ENCODE measurements at places on chromosomes 1 and 21.

- no peak for DNase-seq
Observed at GRCh38 chr1:9374748-9375341, 82.2 kb downstream of the SPSB1 start.

GRCh38 chr1:81179242-81179641 is 621.5 kb upstream of the ADGRL2 start:
- DNase-seq = no peak

DNA sequence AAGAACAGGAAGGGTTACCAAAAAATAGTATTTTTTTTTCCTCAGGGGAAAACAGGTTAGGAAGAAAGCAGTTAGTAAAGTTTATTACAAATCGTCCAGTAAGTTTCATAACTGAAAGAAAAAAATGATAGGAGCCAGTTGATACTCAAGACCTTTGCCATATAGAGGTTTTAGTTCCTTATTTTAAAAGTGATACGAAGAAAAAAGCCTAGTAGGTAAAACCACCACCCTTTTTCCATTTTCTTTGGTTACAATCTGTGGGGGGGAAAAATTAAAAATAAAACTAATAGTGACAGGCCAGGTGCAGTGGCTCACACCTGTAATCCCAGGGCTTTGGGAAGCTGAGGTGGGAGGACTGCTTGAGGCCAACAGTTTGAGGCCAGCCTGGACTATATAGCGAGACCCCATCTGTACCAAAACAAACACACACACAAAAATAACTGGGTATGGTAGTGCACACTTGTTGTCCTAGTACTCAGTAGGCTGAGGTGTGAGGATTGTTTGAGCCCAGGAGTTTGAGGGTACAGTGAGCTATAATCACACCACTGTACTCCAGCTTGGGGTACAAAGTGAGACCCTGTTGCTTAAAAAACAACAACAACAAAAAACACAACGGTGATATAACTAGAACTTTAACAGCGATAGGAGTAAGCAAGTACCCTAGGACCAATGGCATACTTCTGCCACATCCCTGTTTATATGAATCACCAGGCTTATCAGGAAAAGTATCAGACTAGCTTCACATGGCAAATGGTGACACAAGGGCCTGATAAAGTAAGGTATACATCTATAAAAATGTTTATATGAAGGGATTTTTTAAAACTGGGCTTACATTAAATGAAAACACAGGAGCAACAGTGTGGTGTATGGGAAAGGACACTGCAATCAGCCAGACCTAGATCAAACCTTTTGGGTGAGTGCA is 5.4 kb downstream of the TMEM59 start:
- DNase-seq = no peak

DNA sequence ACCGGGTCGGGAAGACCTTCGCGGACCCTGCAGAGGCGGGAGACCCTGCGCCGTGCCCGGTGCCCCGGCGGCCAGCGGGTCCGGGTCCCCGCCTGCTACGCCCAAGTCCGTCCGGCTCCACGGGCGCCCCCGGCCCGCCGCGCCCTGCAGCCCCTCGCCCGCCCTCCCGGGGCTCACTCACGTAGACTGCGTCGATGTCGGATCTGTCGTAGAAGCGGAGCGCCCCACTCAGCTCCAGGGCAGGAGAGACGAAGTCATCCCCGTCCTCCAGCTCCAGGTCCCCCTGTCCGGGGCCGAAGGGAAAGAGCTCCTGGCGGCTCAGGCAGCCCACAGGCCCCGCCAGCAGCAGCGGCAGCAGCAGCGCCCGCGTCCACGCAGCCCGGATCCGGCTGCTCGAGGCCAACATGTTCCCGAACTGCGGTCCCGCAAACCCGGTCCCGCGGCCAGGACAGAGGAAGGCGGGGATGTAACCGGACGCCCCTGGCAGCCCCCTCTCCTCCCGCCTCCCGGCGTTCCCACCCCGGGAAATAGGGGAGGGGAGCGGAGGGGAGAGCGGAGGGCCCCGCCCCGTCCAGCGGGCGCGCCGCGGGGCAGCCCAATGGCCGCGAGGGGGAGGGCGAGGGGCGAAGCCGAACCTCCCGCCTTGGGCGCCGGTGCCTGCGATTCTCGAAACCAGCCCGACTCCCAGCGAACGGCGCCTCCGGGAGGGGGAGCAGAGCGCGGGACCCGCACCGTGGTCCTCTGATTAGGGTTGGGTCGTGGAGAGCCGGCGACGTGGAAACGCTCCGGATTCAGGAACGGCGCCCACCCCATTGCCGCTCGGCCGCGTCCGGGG is at the start of gene NID1:
NID1 (minus strand) TSS at position 417 of the 835 bp plus-strand sequence; CDS start at position 406, 11 bp downstream.
- DNase-seq = no peak

DNA sequence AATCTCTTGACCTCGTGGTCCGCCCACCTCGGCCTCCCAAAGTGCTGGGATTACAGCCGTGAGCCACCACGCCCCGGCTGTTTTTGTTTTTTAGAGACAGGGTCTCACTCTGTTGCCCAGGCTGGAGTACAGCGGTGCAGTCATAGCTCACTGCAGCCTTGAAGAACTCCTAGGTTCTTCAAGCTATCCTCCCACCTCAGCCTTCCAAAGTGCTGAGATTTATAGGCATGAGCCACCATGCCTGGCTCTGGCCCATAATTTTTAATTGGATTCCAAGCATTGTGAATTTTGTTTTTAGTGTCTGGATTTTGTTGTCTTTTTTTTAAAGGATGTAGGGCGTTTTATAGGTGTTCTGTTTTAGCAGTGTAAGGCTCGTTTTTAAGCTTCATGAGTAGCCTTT is 28.6 kb upstream of the TXLNA start:
- DNase-seq = no peak

DNA sequence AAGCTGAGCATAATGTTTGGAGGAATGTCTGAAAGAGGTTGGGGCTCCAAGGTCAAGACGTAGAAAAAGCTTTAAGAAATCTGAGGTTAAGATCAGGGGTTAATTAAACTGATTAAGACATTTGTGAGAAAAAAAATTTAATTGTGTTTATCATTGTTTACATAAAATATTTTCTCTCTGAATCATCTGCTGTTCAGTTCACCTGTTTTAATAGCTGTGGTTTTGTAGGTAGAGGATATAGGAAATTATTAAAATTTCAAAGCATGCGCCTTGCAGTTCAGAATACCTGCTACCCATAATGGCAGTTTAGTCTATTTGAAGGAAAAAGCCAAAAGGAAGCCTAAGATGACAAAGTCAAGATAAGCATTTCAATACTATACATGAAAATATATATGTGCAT is 153.2 kb downstream of the SPATA46 start:
- no peak for DNase-seq

DNA sequence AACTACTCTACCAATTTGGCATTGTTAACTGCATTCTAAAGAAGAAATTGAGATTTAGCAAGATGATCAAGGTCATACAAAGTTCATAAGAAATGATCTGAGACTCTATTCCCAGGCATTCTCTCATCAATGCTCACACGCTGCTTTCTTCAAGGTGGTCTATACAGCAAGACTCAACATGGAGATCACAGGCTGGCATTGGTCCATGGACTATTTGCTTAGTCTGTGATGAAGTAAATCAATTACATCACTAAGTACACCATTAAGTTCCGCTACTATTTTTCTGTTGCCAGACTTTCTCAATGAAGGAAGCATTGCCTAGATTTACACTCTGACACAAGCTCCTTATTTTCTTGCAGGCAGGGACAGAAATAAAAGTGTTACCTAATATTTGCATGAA is 51.9 kb upstream of the CYP2J2 start:
- DNase-seq = no peak

- DNase-seq = no peak
Observed at GRCh38 chr1:244496186-244496585, 35.1 kb downstream of the CATSPERE start.

DNA sequence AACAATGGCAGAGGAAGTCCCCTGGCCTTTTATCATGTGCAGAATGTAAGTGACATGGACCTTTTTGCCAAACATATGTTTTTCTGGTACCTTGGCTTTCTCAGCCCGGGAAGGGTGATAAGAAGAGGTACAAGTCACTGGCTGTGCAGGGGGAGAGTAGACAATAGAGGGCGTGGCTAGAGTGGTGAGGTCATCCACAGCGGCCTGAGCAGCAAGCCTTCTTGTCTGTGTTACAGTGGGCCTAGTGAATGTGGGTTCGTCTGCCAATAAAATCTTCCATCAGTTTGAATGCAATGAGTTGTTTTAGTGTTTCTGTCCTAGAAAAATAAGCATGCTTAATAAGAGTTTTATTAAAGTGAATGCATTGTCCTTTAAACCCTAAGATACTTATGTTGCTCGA is 59.0 kb upstream of the PGD start:
- DNase-seq = peak; percentile 26

DNA sequence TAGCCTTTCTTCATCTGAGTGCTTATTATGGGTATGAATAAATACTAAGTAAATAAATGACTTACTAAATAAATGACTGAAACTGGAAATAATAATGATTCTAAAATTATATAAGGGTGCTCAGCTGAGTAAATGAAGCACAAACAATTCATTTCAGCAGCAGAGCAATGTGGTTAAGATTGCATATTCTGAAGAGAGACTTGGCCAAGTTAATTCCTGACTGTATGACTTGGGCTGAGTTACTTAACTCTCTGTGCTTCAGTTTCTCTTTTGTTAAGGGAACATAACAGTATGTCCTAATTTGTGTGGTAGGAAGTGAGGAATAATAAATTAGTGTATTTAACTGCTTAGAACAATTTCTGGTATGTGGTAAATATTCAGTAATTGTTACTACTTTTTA is 19.1 kb downstream of the AGL start:
- DNase-seq = no peak

- no peak for DNase-seq
Observed at GRCh38 chr1:107599220-107599619, 365.8 kb downstream of the VAV3 start.

- peak; percentile 97 for DNase-seq
Observed at GRCh38 chr1:203287109-203287893, 18.0 kb upstream of the BTG2 start.

GRCh38 chr21:39593522-39593921 is 19.2 kb upstream of the B3GALT5 start:
- DNase-seq = no peak

DNA sequence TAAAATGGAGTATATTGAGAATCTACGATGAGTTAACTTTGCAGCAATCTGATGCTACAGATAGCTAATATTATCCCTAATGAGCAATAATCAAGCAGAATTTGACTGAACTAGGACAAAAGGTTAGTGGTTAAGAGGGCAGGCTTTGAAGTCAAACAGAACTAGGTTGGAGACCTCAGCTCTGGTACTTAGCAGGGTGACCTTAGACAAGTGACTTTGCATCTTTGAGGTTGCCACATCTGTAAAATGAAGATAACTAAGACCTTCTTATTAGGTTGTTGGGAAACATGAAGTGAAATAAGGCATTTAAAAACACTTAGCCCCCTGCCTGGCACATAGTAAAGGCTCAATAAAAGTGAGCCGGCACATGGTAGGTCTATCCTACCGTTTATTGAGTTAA is 4.3 kb upstream of the FUCA1 start:
- no peak for DNase-seq

GRCh38 chr1:197422993-197423392 is 154.9 kb downstream of the CRB1 start:
- DNase-seq = no peak

DNA sequence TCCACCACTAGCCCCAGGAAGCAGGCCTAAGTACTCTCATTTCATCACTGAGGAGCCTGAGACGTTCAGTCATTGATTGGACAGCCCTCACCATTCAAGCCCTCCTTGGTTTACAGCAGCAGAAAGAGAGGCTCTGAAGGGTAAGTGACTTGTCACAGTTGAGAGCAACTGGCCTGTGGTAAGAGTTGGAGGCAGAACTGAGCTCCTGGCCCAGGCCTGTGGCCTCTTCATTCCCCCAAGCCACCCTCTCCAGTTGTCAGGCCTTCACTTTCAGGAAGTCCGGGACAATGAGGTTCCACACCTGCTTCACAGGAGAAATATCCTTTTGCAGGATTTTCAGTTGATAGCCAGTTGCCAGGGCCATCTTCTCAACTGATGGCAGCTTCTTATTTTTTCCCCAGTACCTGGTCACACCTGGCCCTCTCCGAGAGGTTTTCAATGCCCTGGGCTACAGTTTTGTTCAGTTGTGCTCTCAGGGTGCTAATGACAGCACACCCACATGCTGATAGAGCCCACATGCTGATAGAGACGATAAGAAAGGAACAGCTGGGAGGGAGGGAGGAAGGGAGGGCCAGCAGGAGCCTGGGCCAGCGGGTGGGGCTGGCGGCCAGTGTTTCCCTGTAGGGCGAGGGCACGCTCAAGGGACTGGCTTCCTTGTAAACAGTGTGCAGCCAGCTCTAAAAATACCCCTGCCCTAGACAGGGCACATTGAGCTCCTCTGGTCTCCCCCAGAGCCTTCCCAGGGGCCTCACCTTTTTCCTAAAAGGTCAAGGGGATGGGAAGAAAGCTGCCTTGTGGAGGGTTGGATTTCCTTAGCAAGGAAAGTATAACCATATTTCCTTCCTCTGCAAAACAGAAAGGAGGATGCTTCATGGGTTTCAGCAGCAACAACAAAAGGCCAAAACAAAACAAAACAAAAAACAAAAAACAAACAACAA is 112.7 kb upstream of the JUN start:
- DNase-seq = peak; percentile 92

GRCh38 chr1:1910033-1910465 is 5.0 kb upstream of the CALML6 start:
- DNase-seq = no peak

GRCh38 chr1:236768601-236769000 is 26.5 kb upstream of the MTR start:
- DNase-seq = no peak

GRCh38 chr1:172184506-172185191 is 235.8 kb upstream of the C1orf105 start:
- no peak for DNase-seq

DNA sequence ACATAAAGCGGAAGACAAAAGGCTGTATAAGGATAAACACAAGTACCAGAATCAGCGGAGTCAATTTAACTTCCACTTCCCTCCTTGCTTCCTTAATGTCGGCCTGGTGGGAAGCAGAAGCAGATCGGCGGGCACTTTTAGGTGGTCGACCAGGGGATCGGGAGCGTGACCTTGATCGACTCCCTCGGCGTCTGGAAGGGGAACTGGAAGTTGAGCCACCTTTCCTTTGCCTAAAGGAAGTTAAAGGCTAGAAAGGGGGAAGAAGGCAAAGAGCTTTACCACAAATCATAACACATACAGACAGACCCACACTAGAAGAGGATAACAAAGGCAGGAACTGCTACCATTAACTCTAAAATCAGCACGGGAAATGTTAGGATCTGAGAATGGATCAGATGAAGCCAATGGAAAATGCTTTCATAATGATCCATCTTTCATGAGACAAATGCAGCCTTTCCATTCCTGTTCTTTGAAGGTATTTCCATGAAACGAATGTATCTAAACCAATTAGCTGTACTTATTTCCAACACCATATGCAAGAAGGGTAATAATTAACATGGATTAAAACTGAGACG is 5.7 kb downstream of the LBR start:
- DNase-seq = no peak

Data from NB4 (cell line).